ENCODE measurements at places on chromosomes 11 and 22. TPM values are rescaled to one million over a fixed set of nuclear protein-coding genes. Genes with fewer than 3 reads are reported as not detected.
A peak's percentile ranks its signal among the peaks of the same experiment; 100 is the strongest.

DNA sequence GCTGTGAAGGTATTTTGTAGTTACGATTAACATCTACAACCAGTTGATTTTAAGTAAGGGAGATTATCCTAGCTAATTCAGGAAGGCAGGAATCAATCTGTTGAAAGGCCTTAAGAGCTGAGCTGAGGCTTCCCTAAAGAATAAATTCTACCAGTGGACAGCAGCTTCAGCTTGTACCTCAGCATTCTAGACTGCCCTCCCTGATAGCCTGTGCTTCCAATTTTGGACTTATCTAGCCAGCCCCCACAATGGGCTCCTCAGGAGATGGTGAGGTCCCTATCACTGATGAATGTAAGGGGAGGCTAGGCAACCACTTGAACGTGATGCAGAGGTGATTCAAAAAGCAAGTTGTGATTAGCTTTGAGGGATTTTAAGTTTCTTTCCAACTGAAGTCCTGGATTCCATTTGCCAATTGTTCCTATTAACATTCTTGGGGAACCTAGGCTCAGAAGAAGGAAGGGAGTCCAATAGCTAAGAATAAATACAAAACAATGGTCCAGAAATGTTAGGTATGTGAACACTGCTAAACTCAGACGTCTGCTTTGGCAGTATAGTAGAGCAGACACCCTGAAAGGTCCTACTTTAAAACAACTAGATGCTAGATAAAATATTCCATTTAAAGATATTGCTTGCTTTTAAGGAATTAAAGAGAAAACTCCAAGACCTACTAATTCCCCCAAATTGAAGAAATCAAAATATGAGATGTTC lies 404.3 kb upstream of the TENM4 start:
- DNase-seq = no peak

MIOX gene
- total RNA-seq = not detected

SLC22A6 gene
- total RNA-seq = not detected

- DNase-seq = no peak
These were observed 50.6 kb upstream of the FTH1 start for GRCh38 chr11:62017878-62018655.

HPX gene
- not detected for total RNA-seq

PLEKHA7 gene
- total RNA-seq = 0.09 TPM

GRCh38 chr11:92892802-92893684 lies 76.4 kb upstream of the MTNR1B start:
- no peak for DNase-seq

GRCh38 chr11:11577251-11577855 lies 44.5 kb downstream of the GALNT18 start:
- peak; percentile 15 for DNase-seq

DNA sequence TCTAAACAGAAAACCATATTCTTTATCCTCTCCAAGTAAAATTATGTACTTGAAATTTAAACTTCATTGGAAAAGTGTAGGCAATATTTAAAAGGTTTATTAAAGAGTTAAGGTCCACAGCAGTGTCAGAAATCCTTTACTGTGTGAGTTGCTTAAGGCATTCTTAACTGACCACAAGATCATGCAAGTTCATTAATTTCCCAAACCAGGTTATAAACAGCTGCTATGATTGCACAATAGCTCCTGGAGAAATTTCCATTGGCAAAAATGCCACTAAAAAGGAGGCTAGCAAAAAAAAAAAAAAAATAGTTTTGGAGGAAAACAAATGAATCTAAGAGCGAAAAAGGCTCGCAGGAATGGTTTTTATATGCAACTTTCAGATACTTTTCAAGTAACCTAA lies 106.2 kb downstream of the ETS1 start:
- DNase-seq = peak; percentile 95

DNA sequence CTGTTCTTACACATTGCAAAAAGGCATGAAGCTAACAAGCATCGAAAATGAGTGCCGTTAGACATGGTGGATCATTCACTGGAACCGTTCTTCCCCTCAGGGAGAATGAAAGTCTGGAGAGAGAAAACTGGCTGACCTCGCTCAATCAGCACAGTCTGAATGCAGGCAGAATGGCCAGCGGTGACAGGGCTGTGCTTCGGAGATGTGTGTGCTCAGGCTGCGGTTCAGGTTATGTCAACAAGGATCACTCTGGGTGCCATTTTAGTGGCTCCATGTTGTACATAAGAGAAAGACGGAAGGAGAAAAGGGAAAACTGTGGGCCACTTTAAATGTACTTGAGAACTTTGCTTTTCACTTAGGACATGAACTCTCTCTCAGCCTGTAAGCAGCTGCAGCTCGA lies 749.8 kb upstream of the ARHGAP42 start:
- no peak for DNase-seq

Data from fibroblast of the aortic adventitia (primary cell).